ENCODE measurements at places on chromosomes 4 and X.

GRCh38 chr4:108555701-108556100 lies 64.7 kb upstream of the RPL34 start:
- DNase-seq: no peak

GRCh38 chr4:7712021-7712671 lies 227.5 kb downstream of the AFAP1 start:
- DNase-seq: no peak

DNA sequence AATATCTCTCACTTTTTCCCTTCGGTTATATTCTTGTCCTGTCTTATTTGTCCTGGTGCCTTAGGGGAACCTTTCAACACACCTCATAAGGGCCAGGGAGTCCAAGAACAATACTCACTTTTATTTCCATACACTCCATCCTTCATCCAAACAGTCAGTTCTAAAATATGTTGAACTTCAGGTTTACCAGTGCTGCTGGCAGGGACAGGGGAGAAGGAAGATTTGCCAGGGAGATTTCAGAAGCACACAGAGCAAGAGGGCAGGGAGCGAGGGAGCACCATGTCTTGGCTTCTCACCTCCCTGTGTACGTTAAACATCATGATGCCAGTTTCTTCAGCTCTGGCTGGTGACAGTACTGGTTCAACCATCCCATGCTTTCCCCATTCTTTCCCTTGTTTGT lies 631.1 kb upstream of the FAT1 start:
- no peak for DNase-seq

DNA sequence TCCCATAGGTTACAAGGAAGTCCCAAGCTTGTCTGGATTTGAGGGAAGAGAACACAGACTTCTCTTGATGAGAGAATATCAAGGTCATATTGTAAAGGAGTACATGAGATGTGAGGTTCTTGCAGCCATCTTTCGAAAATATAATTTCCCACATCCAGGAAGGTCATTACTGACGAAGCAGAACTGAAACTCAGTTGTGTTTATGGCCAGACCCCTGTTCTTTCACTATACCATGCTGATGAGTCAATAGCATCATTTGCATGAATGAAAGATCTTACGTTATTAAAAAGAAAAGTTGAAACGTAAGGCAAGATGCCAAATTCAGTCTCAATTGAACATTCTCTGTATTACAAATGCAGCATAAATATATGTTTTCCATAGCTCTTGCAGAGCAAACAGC lies 14.2 kb upstream of the CCDC149 start:
- no peak for DNase-seq

DNA sequence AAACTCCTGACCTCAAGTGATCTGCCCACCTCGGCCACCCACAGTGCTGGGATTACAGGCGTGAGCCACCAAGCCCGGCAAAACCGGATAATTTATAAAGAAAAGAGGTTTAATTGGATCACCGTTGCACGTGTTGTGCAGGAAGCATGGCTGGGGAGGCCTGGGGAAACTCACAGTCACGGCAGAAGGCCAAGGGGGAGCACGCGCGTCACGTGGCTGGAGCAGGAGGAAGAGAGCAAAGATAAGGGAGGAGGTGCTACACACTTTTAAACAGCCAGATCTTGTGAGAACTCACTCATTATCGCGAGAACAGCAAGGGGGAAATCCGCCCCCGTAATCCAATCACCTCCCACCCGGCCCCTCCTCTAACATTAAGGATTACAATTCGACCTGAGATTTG lies 177.9 kb upstream of the TENM3 start:
- no peak for DNase-seq

DNA sequence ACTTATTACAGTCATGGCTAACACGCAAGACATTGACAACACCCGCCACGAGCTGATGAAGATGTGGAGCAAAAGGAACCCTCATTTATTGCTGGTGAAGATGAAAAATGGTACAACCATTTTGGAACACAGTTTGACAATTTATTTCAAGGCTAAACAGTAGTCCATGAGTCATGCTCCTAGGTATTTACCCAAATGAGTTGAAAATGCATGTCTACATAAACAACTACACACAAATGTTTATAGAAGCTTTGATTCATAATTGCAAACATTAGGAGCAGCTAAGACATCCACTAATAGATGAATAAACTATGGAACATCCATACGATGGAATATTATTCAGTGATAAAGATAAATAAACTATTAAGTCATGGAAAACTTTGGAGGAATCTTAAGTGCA lies 580.1 kb downstream of the RAPGEF2 start:
- DNase-seq: no peak

DNA sequence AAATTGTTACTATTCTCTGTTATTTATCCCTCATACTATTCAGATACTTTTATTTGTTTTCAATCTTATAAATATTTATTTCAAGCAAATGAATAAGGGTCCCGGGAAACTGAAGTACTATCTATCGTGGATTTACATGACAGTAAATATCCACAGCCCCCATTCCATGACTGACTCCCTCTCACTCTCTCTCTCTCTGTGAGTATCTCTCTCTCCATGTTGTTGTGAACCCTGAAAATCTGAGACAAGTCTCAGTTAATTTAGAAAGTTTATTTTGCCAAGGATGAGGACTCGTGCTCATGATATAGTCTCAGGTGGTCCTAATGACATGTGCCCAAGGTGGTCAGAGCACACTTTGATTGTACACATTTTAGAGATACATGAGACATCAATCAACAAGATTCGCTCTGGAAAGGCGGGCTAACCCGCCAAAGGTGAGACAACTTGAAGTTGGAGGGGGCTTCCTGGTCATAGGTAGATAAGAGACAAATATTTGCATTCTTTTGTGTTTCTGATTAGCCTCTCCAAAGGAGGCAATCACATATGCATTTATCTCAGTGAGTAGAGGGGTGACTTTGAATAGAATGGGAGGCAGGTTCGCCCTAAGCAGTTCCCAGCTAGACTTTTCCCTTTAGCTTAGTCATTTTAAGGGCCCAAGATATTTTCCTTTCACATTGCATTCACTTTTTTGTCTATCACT lies 986.4 kb downstream of the NLGN4X start:
- no peak for DNase-seq

Data from gastrocnemius medialis (tissue), 4 donors.